ENCODE measurements at places on chromosomes 3 and 15.

GRCh38 chr3:8621872-8622271, 22.7 kb downstream of the SSUH2 start:
- no peak for DNase-seq

DNA sequence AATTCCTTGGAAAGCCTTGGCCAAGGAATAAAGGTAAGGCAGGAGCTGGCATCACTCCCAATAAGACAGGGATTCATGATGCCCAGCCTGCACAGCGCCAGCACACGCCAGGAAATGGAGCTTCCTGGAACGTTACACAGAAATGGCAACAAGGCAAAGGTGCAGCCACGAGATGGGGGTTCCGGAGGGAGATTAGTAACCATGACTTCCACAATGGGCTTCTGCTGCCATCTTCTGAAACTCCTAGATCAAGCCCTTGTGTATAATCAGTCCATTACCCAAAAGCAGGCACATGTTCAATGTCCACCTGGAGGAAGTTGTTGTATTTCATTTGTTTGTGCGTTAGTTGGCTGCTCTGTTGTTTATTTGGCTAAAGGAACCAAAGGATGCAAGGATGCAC, 131.2 kb upstream of the TRIM42 start:
- DNase-seq: no peak

DNA sequence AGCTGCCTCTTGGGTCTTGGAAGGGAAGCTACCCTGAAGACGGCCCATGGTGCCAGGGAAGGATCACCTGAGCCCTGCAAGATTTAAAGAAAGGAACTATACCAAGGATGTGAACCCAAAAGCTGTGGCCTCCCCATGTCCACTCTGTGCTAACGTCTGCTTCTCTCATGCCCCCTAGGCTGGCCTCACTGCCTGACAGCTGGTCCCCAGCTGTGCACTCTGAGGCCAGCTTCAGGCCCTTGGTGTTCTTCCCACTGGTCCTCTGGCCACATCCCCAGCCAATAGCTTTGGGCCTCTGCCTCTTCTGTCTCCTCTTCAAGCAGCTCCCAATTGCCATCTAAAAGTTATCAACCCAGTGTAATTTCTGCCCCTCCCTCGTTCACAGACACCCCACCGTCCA, 5.2 kb upstream of the LRRK1 start:
- DNase-seq: no peak

- no peak for DNase-seq
These were observed 172.8 kb upstream of the SNTN start for GRCh38 chr3:63479661-63480035.

DNA sequence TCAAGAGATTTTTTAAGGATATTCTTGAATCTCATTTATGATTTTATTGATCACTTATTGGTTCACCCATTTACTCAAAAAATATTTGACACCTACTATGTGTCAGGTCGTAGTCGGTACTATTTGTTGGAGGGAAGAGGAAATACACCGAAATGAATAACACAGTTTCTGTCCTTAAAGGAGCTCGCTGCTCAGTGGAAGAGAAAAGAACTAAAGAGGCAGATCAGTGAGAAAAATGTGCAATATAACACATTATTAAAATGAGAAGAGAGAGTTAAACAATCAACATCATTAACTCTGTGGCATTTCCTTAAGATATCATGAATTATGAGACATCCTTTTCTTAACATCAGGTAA, 56.1 kb upstream of the ADAMTS9 start:
- no peak for DNase-seq

All from activated CD4-positive, alpha-beta T cell treated with anti-CD3 and anti-CD28 coated beads, Interleukin-2, amount 50 U/mL, for 1 hour (primary cell).